ENCODE measurements at places on chromosomes 6 and 20.

DNA sequence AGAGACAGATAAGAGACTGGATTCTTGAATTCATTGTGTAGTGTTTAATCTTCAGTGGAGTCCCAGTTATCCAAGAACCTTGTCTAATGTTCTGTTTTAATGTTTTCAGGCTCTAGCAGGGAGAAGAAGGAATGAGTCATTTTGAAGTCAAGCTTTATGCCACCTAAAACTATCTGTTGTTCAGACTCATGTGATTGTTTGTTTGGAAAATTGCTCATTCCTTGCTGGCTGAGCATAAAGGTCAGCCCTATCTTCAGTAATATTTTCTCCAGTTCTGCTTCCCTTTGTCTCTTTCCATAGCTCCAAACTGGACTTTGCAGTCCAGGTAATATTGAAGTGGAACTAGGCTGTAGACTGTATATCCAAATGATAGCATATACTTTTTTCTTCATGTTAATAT is 34.2 kb downstream of the CLVS2 start:
- DNase-seq: no peak

DNA sequence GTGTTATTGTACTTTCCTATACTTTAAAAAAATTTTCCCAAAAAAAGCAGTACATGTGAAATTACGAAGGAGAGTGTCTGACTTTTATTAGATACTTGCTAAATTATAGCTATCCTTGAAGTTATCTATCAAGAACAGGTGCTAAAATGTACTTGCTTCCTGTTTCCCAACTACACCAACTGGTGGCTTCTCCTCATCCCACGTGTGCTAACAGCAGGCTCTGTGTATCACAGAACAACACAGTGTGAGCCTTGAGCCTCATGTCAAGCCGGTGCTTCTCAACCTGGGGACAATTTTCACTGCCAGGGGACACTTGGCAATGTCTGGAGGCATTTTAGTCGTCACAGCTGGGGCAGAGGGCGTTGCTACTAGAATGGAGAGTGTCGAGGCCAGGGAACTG is 36.2 kb upstream of the CDYL start:
- no peak for DNase-seq

- DNase-seq: no peak
Measured at GRCh38 chr6:74931558-74931957, 274.3 kb downstream of the COL12A1 start.

GRCh38 chr6:135323202-135323668 is 142.1 kb downstream of the MYB start:
- DNase-seq: peak; percentile 29

- no peak for DNase-seq
Measured at GRCh38 chr6:51893366-51893765, 194.0 kb downstream of the PKHD1 start.

DNA sequence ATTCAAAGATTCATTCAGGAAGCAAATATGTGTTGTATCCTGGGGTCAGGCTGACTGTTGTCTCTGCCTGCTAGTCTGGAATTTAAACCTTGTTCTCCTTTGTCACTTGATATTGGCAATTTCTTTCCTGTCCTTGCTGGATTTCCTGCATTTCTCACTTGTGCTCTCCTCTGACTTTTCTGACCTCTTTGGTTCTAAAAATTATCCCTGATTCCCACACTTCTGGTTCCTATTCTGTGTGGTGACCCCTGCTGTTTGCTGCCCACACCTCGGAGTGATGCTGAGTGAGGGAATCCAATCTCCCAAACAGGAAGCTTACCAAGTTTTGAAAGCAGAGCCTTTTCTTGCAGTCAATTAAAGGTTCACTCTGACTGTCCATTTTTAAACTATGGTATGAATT is 345.3 kb downstream of the CDKAL1 start:
- no peak for DNase-seq

DNA sequence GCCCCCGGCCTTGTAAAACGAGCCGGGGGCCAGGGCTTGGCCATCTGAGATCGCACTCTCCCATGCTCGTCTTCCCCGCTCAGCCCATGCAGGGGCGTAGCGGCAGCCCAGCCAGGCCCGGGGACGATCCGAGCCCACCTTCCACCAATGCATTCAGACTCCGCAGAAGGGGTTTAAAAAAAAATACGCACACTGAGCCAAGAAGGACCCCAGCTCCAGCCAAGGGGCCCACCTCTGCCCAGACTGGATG is 320 bp downstream of the GSTA4 start:
- peak; percentile 31 for DNase-seq

DNA sequence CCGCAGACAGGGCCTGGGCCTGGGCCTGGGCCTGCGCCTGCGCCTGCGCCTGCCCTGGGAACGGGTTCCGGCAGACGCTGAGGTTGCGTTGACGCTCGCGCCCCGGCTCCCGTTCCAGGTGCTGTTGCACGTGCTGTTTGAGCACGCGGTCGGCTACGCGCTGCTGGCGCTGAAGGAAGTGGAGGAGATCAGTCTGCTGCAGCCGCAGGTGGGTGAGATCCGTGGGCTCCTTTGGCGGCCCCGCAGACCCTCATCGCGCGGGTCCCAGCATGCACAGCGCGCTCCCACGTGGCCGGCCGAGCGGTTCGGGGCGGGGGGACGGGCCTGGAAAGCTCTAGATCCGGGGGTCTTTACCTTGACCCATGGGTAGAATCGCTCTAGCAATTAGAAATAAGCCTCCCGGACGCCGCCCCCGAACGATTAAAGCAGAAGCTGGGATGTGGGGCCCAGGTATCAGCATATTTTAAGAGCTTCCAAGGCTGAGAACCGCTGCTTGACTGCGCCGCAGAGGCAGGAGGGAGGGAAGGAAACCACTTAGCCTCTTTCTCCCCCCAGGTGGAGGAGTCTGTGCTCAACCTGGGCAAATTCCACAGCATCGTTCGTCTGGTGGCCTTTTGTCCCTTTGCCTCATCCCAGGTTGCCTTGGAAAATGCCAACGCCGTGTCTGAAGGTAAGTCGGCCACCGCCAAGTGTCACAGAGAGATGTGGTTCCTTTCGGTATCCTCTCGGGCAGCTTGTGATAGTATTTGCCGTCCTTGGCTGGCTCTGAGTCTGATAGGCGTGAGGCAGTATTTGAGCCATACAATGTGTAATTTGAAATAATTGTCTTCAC is 508 bp downstream of the NOP56 start:
- peak; percentile 37 for DNase-seq

GRCh38 chr6:41640426-41640825 is 2.2 kb downstream of the MDFI start:
- DNase-seq: no peak

GRCh38 chr6:55011034-55011433 is 163.3 kb upstream of the HCRTR2 start:
- DNase-seq: no peak

DNA sequence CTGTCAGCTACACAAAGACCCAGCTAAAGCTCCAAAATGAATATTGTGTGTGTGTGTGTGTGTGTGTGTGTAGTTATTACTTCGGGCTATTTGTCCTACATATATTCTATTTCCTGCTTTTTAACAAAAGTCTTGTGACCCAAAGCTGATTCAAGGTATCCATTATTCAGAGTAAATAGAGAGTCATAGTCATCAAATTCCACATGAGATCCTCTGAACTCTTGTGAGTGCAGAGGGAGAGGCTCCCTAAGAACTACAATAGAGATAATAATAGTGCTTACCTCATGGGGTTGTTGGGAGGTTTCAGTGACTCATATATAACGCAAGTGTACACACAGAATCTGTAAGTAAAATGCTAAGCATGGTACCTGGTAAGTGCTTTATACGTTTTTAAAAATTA is 95.6 kb upstream of the SHLD1 start:
- no peak for DNase-seq

- no peak for DNase-seq
Measured at GRCh38 chr6:31126396-31127175, 6.3 kb upstream of the CDSN start.

- peak; percentile 61 for DNase-seq
Measured at GRCh38 chr20:62030834-62031434, 34.7 kb downstream of the TAF4 start.

- no peak for DNase-seq
Measured at GRCh38 chr6:51926125-51926524, 161.3 kb downstream of the PKHD1 start.

DNA sequence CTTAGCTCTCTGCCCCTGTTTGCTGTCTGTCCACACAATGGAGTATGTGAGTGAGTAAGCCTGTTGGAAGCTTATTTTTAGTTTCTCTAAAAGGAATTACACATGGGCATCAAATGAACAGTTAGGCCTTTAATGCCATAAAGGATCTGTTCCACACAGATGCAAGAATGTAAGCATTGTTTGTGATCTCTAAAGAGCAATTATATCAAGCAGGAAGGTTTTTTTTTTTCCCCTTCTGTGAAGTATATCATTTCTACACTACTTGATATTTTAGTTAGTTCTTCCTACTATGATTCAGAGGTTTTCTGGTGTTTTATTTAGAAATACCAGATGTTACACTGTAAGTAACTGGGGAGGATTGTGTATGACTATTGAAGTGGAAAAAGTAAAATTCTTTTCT is 627.5 kb downstream of the COL12A1 start:
- DNase-seq: no peak

DNA sequence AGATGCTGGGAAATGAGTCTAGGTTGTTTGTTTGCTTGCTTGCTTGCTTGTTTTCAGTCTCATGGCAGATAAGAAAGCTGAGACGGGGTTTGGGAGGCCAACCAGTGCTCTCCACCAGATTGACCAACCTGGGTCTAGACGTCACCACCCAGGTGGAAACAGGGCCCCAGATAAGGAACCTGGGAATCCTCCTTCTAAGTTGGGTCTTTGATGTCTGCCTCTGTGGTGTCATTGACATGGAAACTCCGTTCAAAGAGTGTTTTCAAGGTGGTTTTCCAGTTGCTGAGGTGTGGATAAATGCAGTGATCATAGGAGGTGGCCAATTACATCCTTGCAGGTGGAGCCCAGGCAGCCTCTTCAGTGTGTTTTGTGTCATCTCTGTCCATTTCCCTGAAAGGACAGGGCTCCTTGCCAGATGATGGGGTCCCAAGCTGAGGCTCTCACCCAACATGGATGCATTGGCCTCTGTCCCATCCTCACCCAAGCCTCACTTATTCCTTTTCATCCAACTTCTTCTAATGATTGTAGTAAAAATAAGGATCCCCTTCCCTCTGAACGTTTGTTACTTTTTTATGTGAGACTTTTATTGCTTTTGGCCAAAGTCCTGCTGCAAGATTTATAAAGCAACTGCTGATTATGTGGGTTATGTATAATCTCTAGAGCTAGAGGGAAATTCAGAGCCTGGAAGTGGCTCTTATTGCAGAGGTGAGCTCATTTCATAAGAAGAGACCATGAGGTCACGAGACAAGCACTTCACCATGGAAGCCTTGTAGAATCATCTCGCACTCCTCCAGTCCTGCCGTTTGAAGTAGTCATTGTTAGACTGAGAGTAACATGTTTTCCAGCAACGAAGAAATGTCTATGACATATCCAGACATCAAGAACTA is 32.0 kb upstream of the SYNDIG1 start:
- DNase-seq: no peak

DNA sequence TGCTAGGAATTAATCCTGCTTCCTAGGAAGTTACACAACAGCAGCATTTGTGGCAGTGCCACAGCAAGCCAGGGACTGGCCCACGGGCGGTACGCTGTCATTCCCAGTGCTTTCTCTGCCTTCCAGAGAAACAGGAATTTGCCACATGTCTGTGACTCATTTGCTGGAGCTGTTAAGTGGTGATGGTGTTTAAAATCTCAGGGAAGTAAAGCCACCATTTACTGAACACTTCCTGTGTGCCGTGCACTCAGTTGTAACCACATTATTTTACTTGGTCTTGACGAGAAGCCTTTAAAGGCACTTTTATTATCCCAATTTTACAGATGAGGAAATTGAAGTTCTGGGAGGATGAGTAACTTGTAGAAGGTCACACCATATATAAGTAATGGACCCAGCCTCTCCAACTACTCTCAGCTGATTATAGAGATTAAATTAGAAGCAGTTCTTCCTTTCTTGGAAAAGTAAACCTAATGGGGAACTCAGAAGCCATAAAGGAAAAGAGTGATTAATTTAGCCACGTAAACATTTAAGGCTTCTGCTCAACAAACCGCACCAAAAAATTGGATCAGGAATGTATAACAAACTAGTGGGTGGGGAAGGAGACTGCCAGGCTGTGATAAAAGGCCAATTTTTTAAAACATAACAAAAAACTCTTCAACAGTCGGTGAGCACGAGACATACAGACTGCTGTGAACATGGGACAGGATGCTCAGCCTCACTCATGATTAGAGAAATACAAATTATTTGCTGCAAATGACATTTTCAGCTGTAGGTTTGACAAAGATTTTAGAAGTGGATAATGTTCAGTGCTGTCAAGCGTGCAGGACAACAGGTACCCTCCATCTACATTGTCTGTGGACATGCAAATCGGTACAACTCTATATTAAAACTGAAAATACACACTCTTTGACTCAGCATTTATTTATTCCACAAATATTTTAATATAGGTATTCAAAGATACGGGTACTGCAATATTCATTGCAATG is 311.2 kb downstream of the NRN1 start:
- no peak for DNase-seq

- no peak for DNase-seq
Measured at GRCh38 chr20:6976106-6976900, 208.8 kb downstream of the BMP2 start.

GRCh38 chr6:118933855-118934460 is 1.0 kb downstream of the MCM9 start:
- DNase-seq: no peak

DNA sequence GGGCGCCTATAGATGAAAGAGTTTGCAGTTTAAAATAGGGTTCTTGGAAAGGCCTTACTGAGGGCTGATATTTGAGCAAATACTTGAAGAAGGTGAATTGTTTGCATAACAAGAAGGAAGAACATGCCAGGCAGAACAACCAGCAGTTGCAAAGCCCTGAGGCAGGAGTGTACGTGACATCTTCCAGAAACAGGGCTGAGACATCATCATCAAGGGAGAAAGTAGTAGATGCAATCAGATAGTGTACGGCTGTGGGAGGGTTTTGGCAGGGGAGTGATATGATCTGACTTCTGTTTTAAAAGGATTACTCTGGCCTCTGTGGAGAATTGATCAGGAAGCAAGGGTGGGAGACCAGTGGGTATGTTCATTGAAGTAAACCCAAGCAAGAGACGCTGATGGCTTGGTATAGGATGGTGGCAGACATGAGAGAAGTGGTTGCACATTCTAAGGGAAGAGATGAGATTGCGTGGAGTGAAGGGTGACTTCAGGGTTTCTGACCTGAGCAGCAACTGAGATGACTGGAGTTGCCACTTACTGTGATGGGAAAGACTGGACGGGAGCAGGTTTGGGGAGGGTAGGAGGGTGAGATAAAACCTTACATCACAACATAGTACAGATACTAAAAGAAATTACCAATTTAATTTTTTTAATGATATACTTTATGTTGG is 28.8 kb downstream of the RIOK1 start:
- no peak for DNase-seq

DNA sequence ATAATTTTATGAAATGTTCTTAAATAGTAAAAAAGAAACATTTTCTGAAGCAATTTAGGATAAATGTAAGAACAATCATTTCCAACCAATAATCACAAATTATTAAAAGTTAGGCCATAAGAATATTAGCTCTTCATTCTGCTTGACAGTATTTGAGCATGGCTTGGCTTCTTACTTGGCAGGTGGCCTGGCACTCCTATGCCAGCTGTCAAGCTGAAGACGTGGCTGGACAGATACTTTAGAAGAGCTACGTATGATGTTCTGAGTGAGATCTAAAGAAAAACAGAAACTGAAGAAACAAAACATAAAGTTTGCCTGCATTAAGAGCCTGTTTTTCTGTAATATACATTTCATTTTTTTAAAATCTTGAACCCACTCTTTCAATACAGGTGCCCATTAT is 438.9 kb downstream of the GRIK2 start:
- no peak for DNase-seq
